ENCODE measurements at places on chromosomes 1 and 21. TPM values are rescaled to one million over a fixed set of nuclear protein-coding genes. Genes with fewer than 3 reads are reported as not detected.

Gene CD34
- 0.05 TPM for total RNA-seq

Gene SLC45A1
- total RNA-seq = 0.25 TPM

Gene COL6A1
- total RNA-seq = 0.08 TPM

Gene TOR3A
- total RNA-seq = 51.5 TPM

Gene NBPF10
- 2.2 TPM for total RNA-seq

DNA sequence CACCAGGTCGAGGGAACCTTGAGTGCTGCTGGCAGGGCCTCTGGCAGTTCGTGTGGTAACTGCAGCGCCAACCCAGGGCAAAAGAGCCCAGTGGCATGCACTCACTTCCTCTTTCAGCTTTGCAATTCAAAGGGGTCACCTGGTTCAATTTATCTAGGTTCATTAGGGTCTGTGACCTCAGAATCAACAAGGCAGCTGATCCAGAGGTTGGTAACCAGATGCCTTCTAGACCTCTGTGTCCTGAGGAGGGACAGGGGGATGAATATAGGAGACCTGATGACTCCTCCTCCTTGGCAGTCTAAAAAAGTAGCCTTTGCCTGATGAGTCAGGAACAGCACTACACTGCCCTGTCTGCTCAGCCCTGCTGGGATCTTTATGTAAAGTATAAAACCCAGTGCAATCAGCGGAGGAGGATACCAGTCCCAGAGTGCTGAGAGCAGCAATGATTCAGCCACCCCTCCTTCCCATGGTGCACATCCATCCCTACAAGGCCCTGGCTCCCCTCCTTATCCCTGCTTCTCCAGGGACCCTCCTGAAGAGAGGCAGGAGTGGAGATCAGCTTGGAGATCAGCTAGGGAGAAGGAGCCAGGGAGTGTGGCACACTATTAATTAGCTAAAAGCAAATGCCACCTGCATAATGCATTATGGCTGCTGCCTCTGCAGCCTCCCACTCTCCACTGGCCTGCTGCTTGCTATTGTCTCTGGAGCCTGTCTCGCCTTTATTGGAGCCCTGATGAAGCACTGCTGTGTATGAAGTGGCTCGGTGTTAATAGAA lies 11.2 kb upstream of the FMOD start:
- no peak for DNase-seq

GRCh38 chr1:118118873-118119463 lies 66.1 kb downstream of the SPAG17 start:
- DNase-seq = no peak

DNA sequence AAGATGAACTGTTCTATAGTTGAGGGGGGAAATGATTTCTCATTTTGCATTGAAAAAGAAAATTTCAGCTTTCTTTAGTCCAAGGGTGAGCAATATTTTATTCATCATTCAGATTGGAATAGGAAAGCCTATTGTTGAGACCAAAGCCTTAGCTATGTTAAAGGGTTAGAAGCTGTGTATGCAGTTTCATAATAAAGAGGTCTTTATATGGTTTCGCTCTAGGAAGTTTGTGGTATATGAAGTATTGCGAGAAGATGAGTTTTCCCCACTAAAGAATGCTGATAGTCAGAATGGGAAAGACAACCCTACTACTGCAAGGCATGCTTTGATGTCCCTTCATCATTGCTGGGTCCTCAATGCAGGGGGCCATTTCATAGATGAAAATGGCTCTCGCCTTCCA lies 28.6 kb downstream of the UAP1 start:
- DNase-seq = no peak

DNA sequence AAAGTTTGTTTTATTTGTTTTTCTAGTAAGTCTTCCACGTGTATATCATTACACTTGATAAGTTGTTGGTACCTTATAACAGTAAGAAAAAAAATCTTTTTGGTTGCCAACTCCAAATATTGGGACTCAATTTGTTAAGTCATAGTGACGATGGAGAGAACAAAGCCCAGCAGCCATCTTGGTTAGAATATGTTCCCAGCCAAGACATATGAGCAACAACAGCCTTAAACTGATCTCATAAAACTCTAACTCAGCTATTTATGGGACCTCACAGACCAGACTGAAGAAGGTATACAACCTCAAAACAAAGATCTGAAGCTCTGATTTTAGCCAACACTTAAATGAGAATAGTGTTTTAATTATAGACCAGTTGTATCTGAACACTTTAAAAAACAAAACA lies 281.3 kb downstream of the VAV3 start:
- no peak for DNase-seq

DNA sequence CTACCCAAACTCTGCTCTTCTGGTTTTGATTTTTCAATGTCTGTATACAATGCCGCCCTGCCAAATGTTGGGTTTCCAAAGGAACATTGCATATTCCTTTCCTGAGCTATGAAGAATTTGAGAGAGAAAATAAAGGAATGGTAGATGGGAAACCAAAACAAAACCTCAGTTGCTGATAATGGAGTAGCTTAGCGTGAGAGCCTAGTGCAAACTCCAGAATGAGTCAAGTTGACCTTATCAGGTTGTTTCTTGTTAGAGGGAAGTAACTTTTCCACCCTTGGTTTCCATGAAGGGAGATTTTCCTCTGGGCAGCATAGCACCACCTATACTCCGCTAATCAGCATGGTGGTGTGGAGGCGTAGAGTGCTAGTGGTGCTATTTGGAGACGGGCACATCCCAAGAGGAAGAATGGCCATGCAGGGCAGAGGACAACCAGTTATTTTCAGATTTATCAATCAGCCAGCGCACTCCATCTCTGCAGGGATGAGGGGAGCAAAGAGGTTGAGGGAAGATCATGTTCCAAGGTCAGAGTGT lies 51.6 kb downstream of the BACH1 start:
- DNase-seq = no peak

- no peak for DNase-seq
These were observed 683.9 kb downstream of the MATN1 start for GRCh38 chr1:30039354-30040080.

- DNase-seq = no peak
These were observed 91.0 kb upstream of the MAP1LC3C start for GRCh38 chr1:242089911-242090310.

- no peak for DNase-seq
These were observed 54.6 kb upstream of the PRKACB start for GRCh38 chr1:84089465-84089864.

DNA sequence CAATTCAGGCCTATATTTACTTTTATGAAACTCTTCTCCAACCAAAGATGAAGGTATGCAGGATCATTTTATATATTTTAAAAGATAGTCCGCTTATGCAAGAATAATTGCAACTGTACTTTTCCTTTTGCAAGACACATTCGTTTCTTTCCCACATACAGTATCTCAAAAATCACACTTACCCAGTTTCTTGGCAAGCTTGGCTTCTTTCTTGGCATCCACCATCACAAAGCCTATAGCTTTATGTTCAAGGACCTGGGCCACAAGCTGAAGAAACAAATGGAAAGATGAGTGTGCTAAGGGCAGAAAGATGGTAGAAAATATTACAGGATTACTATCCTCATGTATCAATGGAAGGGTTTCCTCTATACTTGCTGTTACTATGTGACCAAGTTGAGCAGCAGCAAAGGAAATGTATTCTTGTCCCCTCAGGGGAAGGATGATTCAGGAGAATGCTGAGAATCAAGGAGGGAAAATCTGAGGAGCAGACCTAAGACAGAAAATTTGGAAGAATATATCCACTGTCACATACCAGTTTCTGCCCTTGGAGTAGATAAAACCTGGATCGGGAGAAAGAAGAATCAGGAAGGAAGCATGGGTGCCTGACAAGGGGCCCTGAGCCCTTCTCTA lies 23.8 kb downstream of the CASQ2 start:
- no peak for DNase-seq

DNA sequence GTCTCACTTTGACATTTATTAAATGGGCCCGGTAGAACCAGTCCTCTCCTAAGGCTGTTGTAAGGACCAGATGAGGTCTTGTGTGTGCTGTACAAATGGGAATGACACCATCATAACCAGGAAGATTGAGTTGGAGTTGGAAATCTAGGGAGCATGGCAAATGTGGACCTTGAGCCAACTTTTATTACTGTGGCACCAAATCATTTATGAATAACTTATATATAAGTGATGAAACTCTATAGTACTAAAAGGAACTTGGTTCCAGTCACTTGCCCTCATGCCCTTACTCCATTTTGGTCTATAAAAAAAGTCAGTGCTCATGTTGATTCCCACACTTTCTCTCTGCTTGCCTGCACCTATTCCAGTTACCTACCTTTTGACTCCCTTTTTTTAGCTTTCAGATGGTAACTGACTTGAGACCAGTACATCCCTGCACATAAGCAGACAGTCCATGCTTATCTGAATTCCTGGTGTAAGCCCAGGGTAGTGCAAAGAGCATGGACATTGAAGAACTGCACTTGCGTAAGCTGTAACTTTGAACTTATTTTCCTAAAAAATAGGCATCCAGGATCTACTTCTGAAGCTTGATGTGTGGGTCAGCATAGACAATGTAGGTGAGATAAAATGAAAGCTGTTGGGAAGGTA lies 210.6 kb downstream of the PBX1 start:
- DNase-seq = no peak

DNA sequence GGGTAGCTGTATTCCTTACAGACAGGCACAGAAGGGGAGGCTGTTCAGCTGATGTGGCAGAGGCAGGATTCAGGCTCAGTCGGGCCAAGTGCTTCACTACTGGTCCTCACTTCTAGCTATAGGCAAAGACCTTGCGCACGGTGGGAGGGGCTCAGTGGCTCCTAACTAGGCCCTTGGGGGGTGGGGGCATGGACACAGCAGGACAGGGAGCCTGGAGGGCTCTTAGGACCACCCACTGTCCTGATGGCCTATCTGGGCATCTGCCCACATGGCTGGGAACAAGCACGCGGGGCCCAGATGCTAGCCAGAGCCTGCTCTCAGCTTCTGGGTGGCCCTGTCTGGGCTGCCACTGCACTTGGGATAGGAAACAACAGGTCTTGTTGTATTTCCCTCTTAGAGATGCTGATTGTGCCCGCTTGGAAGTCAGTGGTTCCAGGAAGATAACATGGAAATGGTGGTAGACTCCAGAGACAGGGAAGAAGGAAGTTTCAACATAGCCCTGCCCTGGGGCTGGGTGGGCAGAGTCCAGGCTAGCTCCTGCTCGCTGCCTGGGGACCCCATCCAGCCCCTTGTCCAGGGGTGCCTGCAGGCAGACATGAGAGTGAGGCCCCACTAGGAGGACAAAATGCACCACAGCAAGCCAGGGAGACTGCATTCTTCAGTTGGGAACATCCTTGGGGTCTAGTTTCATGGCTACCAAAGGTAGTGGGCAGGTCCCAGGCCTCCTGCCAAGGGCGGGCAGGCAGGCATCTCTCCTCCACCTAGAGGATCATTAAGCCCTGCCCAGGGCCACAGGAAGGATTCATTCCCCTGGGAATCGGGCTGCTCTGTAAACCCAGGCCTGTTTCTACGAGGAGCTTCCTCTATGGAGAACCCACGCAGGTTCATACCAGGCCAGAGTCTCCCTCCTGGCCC lies 102.5 kb downstream of the BCAR3 start:
- no peak for DNase-seq

All from activated CD4-positive, alpha-beta memory T cell treated with anti-CD3 and anti-CD28 coated beads, Interleukin-2, amount 10 ng/mL, durations not matched to agents 7 days and 5 days (primary cell).